NCI-H2107 (cell line): ENCODE measurements at places on chromosomes 7 and 10.

DNA sequence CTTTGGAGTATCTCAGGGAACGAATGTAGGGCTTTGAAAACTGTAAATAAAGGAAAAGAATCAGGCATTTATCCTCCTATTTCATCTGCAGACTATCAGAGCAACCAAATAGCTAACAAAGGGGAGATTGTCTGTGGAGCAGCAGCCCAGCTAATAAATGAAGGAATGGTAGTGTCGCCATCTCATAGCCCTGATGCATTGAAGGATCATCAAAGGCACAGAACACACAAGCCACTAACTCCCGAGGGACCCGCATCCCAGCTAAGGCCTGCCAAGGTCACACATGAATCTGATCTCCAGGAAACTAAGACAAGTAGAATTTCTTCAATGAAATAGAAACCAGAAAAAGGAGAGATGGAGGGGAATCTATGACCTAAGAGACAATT is 38.2 kb downstream of the CALML5 start:
- no peak for DNase-seq

DNA sequence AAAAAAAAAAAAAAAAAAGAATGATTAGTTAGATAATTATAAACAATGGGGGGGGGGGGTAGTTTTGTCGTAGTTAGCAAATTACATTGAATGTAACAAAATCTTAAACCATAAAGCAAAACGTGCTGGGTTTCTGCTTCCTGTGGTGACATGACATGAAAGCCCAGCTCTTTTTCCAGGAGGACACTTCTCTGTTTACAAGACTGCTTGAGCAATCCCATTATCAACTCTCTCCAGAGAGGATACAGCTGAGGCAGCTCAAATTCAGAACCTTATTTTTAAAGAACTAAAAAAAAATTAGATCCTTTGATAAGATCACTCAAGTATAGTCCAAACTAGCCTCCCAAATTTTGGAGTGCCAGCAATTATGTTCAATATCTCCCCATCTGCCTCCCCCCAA is 58.6 kb downstream of the ADRB1 start:
- DNase-seq = no peak

GRCh38 chr7:117683430-117684175 is 189.6 kb downstream of the CTTNBP2 start:
- no peak for DNase-seq

DNA sequence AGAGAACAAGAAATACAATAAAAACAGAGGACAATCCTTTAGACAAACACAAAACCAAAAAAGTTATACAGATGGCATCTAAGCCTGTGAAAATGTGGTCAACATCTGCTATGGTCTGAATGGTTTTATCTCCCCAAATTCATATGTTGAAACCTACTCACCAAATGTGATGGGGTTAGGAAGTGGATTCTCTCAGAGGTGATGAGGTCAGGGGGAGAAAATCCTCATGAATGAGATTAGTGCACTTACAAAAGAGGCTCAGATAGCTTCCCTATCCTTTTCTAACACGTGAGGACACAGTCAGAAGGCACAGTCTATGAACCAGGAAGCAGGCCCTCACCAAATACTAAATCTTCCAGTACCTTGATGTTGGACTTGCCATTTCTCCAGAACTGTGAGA is 147.8 kb upstream of the GPR22 start:
- DNase-seq = no peak

GRCh38 chr7:46557295-46557711 is 636.2 kb upstream of the IGFBP3 start:
- DNase-seq = no peak

- DNase-seq = no peak
Measured at GRCh38 chr7:131383417-131384285, 56.0 kb downstream of the MKLN1 start.

GRCh38 chr10:87552248-87552929 is 47.7 kb downstream of the MINPP1 start:
- no peak for DNase-seq

DNA sequence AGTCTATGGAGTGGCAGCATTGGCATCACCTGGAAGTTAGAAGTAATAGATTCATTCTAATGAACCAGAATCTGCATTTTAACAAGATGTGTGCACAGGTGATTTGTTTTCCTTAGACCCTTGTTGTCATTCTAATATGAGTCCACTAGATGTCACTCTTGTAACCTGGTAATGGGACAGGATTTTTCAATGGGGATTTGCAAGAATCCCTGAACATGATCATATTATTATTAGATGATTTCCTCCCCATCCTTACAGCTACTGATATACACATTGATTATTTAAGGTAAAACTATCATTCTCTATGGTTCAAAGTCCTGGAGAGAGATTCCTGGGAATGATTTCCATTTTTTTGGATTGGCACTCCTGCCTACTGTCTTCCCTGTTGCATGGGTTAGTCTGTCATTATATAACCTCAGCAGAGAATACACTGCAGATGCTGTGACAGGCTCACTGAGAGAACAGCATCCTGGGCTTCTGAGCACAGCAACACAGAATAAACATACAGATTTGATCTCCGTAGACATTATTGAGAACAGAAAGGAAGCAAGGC is 194.9 kb downstream of the SUGCT start:
- DNase-seq = peak; percentile 10

- no peak for DNase-seq
Measured at GRCh38 chr10:106384496-106384895, 780.0 kb downstream of the SORCS1 start.

DNA sequence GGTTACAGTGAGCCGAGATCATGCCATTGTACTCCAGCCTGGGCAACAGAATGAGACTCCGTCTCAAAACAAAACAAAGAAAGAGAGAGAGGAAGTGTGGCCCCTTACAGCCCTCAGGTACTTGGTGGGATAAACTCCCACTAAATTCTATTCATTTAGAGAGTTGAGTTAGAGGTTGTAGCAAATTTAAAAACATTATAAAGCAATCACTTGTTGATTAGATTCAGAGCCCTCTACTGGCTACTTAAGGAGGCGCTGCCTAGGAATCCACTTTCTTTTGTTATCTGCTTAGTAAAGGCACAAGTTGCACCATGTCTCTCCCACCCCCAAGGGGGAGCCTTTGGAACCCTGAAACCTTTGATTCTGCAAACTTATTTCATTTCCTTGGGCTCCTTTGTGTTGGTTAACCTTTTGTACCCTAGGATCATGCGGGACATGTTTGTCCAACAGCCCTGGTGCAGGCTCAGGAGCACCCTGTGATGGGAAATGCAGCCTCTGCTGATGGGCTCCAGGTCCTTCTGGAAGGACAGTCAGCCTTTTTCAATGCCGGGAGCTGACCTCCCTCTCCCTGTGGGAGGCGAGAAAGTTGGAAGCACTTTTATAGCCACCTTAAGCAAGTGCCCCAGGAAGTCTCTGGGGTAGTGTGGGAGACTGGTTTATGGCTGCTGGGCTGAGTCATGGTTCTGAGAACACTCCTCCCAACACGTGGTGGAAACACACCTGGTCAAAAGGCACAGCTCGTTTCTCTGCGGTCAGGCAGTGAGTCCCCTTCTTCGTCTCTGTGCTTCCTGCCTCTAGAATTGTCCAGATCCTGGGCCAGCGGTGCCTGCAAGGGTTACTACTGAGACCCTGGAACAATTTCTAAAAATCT is 2.3 kb downstream of the HKDC1 start:
- DNase-seq = peak; percentile 8

DNA sequence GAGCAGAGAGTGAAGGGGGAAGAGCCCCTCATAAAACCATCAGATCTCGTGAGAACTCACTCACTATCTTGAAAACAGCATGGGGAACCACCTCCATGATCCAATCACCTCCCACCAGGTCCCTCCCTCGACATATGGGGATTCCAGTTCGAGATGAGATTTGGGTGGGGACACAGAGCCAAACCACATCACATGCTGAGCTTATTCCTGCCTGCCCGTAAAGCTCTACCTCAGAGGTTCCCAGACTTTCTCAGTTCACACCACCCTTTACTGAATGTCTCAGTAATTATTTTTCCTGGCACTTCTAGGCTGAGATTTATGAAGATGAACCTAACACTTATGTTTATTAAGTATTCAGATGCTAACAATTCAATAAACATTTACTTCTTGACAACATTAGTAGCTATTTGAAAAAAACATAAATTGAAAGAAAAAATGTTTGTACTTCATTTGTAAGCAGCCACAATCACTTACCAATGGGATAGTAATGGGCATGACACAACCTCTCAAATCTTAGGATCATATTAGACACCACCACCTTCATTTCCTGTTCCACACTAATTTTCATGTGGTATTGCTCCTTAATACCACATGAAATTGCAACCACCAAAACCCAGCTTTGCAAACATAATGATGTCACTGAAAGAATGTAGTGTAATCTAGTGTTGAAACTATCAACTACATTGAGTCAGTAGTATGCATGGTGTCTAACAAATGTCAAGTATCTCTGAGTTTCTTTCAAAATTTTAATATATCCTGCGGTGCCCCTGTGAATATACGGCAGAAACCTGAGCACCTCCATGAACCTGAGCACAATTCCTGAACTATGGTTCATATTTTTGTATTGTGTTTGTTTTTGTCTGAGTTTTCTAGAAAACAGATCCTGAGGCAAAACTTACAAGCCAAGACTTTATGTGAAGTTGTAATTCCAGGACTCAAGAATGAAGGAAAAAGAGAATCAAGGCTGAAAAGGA is 4.5 kb upstream of the DGKI start:
- DNase-seq = no peak

DNA sequence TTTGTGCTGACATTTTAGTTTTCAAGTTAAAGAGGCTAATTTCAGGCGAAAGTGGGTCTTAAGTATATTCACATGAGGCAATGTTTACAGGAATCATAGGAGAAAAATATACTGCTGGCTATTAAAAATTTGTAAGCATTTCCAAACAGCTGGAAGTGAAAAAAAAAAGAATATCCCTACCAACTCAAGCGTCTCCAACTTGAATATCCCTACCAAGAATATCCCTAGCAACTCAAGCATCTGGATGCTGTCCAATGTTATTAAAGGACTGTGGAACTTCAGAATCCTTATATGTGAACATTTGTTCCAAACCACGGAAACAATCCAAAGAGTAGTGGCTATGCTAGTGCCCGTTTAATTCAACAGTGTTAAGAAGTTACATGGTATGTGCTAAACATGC is 1303.0 kb downstream of the GATA3 start:
- no peak for DNase-seq

GRCh38 chr10:118590334-118590733 is 5.1 kb downstream of the PRLHR start:
- DNase-seq = no peak

- DNase-seq = no peak
Measured at GRCh38 chr7:40698214-40698920, 563.6 kb downstream of the SUGCT start.

GRCh38 chr10:92438220-92438619 is 135.7 kb downstream of the IDE start:
- DNase-seq = no peak

DNA sequence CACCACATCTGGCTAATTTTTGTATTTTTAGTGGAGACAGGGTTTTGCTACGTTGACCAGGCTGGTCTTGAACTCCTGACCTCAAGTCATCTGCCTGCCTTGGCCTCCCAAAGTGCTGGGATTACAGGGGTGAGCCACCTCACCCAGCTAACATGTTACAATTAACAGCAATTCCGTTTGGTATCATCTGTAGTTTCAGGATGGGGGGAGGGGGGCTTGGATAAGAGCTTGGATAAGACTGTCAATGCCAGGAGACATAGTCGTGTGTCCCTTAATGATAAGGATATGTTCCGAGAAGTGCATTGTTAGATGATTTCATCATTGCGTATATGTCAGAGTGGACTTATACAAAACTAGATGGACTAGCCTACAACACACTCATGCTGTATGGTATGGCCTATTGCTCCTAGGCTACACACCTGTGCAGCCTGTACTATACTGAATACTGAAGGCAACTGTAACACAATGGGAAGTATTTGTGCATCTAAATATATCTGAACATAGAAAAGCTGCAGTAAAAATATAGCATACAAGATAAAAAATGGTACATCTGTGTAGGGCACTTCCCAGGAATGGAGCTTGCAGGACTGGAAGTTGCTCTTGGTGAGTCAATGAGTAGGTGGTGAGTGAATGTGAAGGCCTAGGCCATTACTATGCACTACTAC is 103.9 kb upstream of the TNS3 start:
- DNase-seq = no peak

GRCh38 chr7:149443523-149443922 is 17.3 kb downstream of the ZNF777 start:
- DNase-seq = no peak

DNA sequence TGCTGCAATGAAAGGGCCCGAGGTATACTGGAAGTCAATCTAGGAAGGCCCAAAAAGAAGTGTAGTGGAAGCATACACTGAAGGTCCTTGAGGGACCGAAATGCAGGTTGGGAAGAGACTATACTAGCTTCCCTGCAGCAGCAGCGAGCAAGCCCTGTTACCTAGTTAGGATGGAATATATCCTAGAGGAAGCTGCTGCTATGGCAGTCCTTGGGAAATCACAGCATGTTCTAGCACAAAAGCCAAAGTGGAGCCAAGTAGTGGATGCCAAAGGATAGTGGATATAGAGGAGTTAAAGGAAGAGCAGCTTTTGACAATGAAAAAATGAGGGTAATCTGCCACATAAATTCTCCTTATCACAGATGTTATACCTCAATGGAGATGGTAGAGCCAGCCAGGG is 123.8 kb upstream of the STARD3NL start:
- no peak for DNase-seq

DNA sequence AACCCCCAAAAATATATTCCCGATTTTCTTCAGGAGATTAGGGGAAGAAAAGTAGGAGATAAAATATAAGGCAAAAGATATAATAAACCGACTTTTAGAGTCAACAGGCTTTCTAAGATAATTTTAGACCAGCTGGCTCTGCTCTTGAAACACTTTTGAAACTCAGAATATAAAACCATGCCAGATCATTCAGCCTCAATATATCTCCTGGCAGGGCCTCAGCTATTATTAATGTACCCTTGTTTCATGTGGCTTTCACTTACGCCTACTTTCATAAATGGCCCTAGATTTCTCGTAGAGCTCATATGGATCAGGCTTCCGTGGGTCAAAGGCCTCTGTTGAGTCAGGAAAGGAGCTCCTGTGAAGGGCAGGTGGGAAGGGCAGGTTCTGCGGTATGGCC is 396.0 kb downstream of the PHTF2 start:
- no peak for DNase-seq

DNA sequence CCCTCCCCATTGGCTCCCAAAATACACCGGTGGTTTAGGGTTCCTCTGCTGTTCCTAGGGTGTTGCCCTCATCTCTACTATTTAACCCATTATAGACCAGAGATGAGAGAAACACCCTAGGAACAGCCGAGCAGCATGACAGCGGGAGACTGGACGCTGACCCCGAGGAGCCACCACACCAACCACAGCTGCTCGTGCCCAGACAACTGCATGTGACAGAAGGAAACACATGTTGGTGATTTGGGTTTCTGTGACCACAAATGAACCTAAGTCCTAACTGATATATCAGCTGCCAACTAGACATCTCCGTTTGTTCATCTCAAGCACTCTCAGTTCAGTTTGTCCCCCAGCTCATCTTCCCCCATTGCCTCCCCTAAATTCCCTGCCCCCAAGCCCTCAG is 13.4 kb downstream of the CFAP43 start:
- DNase-seq = no peak

DNA sequence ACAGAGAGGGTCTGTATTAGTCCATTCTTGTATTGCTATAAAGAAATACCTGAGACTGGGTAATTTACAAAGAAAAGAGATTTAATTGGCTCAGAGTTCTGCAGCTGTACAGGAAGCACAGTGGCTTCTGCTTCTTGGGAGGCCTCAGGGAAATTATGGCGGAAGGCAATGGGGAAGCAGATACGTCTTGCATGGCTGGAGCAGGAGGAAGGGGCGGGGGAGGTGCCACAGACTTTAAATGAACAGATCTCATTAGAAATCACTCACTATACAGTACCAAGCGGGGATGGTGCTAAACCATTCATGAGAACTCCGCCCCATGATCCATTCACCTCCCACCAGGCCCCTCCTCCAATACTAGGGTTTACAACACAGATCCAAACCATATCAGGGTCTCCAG is 3.7 kb upstream of the CALU start:
- DNase-seq = no peak
